Activated gamma-delta T cell treated with Interleukin-2 at 50 U/mL for 16 hours (primary cell): ENCODE measurements at places on chromosomes 5 and 9.
A peak's percentile ranks its signal among the peaks of the same experiment; 100 is the strongest.

GRCh38 chr5:177313561-177314259 lies 2.0 kb upstream of the MXD3 start:
- peak; percentile 3 for DNase-seq

DNA sequence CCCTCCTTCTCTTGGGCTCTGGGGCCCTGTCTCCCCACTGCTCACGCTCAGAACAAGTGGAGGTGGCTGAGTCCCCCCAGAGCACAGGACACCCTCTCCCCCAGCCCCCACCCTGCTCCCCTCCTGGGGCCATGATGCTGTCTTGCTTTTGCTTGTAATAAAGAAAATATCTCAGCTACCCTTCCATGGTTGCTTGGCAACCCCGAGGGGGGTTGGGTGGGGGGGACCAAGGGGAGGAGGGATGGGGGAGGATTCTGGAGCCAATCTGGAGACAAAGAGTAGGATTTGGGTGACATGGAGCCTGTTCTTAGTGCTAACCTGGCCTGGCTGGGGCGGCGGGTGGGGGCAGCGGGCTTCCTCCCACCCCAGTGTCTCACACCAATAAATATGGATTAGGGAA lies 16.1 kb upstream of the CERCAM start:
- no peak for DNase-seq

- no peak for DNase-seq
These were observed 1.4 kb upstream of the LARP1 start for GRCh38 chr5:154753792-154754191.

GRCh38 chr5:28544501-28544900 lies 1506.1 kb upstream of the CDH9 start:
- no peak for DNase-seq

DNA sequence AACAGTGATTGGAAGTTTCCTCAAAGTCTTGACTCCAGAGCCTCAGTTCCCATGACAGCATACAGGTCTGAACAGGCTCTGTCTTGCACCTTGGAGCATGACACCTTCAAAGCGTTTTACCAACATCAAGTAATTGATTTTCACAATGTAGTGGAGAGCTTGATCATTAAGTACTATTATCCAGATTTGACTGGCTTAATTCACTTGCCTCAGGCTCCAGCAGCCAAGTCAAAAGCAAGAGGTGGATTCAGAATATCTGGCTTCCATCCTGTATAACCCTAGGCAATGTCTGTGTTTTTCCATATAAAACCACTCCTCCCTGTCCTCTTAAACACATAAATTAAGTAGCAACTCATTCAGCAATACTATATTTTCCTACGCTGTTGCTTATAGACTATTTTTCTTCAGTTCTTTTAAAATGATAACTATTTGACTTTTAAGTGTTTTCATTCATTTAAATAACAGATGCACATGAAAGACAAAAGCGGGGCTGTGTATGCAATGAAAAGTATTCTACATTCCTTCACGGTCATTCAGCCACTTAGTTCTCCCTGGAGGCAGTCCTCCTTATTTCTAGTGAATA lies 150.8 kb upstream of the RANBP3L start:
- DNase-seq, result no peak

DNA sequence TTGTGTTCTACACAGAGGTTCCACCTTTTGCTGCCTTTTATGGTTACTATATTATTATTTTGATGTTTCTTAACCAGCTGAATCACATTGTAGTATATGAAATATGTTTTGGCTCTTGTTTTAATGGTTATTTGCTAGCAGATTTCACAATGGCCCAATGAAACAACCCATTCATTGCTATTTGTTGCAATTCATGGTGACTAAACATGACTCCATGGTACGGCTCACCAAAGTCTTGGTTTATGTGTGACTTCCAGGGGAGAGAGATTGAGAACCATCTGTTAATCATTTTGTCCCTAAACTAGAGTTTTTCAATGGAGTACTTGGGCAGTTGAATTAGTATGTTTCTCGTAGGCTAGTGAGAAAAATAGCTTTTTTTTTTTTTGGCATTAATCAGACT lies 108.4 kb downstream of the GHR start:
- no peak for DNase-seq

DNA sequence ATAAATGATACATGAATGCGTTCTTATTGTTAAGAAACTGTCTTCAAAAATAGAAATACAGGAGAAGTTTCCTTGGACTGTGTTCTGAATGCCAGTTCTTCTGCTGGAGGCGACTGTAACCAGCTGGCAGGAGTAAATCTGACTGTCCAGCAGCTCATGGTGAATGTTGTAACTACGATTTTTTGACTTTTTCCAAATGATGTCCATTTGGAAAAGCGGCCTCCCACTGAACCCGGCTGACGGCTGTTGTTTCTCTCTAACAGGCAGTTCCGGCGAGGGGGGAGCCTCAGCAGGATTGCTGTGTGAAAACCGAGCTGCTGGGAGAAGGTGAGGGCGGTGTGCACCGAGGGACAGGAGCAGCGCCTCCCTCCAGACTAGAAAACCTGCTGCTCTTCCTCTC lies 91.9 kb downstream of the EHMT1 start:
- no peak for DNase-seq

DNA sequence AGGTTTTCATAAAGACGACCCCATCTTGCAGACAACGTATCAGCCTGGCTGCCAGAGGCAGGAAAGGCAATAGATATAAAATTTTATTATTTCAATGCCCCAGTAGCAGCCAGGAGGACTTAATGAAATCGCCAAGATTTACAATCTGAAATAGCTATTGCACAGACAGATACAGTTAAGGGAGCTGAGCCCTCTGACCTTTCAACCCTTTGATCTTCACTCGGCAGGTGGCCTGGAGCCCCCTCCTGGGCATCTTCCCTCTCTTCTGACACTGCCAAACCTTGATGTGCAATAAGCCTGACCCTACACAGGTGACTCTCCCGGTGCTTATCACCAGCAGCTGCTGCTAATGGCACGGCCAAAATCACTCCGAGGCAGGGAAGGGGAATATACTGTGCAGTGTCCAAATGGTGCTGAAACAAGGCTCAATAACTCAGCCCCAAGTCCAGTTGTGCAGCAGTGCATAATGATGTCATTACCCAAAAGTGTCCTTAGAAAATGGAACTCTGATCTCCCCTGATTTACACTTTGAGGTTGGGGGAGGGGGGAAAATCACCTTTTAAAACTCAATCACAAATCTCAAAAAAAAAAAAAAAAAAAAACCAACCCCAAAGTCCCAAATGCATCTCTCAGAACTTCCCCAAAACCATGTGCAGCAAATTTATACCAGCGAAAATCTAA lies 242.0 kb downstream of the CRB2 start:
- DNase-seq, result no peak

DNA sequence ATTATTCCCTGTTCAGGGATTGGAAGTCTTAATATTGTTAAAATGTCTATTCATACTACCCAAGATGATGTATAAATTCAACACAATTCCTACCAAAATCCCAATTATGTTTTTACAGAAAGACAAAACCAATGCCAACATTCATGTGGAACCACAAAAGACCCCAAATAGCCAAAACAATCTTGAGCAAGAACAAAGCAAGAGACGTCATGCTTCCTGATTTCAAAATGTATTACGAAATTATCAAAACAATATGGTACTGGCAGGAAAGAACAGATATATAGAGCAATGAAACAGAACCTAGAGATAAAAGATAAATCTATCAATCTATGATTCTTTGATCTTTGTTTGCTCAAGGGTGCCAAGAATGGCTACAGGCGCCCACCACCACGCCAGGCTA lies 237.9 kb downstream of the TAF11L14 start:
- no peak for DNase-seq

- DNase-seq, result no peak
These were observed 5.0 kb downstream of the TNIP1 start for GRCh38 chr5:151075698-151076331.

- DNase-seq, result no peak
These were observed 2.5 kb upstream of the TMEM174 start for GRCh38 chr5:73170522-73170921.

GRCh38 chr9:2489838-2490314 lies 131.7 kb upstream of the VLDLR start:
- DNase-seq, result no peak

- DNase-seq, result no peak
These were observed 138.4 kb upstream of the DAPK1 start for GRCh38 chr9:87359264-87359663.

- DNase-seq, result no peak
These were observed 449 bp upstream of the PCSK5 start for GRCh38 chr9:75889977-75890471.

DNA sequence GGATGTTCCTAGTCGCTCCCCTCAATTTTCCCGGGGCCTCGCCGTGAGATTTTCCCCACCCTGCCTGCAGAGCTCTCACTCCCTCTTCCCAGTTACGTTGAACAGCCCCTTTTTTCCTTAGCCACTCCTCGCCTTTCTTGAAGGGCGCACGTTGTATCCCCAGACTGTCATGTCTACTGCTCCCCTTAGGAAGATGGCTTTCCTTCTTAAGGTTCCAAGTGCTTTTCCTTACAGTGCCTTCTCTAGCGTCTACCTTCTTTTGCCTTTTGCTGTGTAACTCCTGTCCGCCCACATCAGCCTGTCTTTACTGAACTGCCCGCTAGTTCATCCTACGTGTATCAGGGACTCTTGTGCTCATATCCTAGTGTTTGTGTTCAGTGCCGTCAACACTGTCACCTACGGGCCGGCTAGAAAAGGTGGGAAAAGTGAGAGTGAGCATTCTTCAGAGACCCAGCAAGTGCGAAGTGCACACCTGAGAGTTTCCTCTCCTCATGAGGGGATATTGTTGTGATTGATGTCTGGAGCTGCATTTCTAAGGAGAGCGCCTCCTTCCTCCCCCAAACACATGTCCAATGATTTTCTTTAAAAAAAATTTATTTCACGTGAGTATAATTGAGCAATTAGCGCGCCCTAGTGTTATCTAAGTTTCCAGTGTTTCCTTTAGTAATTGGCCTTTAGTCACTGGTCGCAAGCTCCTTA lies 764 bp downstream of the CAMLG start:
- no peak for DNase-seq
